NCI-H748 treated with DMSO at 0.1 percent for 48 hours (cell line): ENCODE measurements at places on chromosomes 16 and 17.

DNA sequence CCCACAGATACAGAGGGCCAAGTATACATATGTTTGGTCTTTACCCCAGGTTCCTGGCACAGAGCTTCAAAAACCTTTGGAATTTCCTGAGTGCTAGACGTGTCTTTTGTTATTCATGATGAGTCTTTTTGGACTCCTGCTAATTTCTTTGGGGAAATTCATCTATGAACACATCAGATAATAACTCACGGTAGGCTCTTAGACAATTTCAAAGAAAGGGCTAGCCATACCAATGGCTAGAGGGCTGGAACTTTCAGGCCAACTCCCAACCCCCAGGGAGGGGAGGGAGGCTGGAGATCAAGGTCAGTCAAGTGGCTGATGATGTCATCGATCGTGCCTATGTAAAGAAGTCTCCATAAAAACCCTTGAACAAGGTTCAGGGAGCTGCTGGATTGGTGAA is 101.9 kb downstream of the STX8 start:
- no peak for DNase-seq

DNA sequence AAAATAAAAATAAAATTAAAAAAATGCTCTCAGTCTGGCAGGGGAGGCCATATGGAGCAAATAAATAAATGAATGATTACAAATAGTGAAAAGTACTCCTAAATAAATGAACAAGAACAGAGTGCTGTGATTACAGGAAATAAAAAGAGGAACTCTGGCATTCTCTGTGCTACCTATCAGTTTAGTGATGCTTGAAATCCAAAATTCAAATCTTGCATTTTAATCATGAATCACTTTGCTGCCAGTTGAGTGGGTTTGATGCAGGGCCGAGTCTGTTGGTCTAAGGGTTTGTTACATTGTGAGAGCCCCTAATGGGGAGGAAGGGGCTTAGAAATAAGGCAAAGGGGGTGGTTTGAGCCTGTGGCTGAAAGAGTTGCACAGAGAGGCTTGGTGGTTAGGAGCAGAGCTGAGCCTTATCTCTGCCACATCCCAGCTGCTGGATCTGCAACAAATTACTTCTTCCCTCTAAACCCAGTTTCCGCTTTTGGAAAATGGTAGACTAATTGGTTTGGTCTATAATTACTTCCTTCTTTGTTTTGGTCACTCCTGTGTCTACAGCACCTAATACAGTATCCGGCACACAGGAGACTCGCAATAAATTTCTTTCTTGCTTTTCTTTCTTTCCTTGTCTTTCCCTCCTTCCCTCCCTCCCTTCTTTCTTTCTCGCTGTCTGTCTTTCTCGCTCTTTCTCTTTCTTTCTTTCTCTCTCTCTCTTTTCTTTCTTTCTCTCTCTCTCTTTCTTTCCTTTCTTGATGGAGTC is 6.3 kb upstream of the ABCC1 start:
- DNase-seq, result no peak

DNA sequence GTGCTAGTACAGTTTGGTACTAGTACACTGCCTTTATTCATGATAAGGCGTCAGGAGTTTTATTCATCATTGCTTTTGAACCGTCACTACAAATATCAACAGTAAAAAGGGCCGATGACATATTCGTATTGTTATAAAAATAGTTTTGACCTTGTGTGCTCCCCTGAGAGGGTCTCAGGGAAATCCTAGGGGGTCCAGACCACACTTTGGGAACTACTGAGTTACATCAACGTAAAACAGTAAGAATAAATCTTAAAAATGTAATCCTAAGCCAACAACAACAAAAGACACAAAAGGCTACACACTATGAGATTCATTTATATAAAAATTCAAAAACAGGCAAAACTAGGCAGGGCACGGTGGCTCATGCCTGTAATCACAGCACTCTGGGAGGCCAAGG is 11.2 kb downstream of the MYH10 start:
- DNase-seq, result no peak

GRCh38 chr17:65047941-65048340 is 8.6 kb downstream of the GNA13 start:
- no peak for DNase-seq

GRCh38 chr16:69756705-69757104 is 2.0 kb upstream of the NOB1 start:
- no peak for DNase-seq

- no peak for DNase-seq
Measured at GRCh38 chr17:33511670-33512069, 218.6 kb upstream of the ASIC2 start.

GRCh38 chr17:77875881-77876509 is 82.5 kb upstream of the TNRC6C start:
- DNase-seq, result no peak

GRCh38 chr17:19368229-19368628 is 5.7 kb upstream of the B9D1 start:
- no peak for DNase-seq

- DNase-seq, result no peak
Measured at GRCh38 chr17:35545150-35545549, 7.7 kb upstream of the SLFN12L start.

DNA sequence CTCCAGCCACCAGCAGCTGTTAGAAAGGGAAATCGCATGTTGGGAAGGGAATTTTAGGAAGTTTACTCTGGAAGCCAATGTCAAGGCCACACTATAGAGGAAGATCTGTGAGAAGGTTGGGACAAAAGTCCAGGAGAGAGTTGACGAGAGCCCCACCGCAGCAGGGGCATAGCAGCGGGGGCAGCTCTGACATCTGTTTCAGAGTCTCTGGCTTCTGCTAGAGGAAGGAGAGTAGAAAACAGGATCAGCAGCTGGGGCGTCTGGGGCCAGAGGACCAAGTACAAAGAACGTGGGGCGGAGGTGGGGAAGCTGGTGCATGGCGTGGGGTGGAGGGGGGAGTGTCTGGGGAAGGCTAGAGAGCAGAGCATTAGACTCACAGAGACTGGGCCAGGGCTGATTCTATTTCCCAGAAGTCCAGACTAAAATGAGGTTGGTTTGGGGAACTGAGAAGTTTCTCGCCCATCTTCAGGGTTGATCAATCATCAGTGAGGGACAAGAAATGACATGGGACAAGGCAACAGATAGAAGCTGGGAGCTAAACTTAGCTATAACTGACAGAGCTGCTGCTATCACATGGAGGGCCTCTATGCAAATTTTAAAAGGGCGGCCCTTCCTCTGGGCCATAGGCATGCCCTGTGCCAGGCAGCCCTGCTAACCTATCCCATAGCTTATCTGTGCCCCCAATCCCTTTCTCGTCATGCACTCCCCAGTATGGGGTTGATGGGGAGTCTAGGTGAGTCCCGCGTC is 1.2 kb downstream of the RABEP2 start:
- no peak for DNase-seq

- DNase-seq, result no peak
Measured at GRCh38 chr17:41334385-41335305, 16.0 kb downstream of the KRT33A start.
